ENCODE measurements at places on chromosomes 6 and 20.

- DNase-seq = no peak
Observed at GRCh38 chr20:821046-821730, 12.3 kb upstream of the FAM110A start.

GRCh38 chr6:40383348-40384115 lies 203.6 kb downstream of the LRFN2 start:
- no peak for DNase-seq

GRCh38 chr6:67933278-67933677 lies 701.8 kb upstream of the ADGRB3 start:
- DNase-seq = peak; percentile 1

DNA sequence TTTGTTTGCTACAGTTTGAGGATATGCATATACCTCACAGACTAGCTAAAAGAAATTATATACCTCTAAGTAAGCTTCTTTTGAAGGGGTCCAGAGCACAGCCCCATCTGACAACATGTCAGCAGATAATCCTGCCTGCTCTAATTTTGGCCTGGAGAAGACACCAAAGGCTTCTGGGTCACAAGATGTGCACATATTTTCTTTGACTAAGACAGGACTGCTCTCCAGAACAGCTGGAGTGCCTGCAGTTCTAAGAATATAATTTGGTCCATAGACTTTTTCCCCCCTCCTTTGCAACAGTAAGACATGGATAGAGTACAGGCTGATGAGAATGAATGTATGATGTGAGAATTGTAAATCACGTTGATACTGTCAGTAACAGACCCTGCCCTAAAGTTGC lies 107.9 kb upstream of the KCNK16 start:
- DNase-seq = no peak

DNA sequence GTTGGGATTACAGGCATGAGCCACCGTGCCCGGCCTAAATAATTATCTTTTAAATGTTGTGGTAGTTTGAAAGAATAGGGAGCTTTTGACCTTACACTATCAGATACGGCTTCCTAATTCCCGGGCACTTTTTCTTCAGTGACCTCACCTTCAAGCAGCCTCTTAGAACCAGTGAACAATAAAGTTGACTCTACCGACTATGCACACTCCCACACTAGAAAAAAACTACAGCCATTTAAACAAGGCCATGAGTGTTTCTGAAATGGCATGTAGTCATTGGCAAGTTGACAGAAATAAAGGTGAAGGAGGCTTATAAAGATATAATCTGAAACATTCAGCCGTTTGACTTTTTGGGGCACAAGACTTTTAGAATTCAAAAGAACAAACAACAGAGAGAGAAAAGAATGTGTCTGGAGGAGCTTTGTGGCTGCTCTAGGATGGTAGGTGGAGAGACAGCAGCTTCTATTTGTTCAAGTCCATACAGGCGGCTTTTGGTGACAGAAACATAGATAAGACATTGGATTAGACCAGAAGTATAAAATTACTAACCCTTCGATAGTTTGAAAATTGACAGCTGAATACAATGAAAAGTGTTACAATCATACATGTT lies 75.2 kb downstream of the GJA1 start:
- DNase-seq = peak; percentile 20

DNA sequence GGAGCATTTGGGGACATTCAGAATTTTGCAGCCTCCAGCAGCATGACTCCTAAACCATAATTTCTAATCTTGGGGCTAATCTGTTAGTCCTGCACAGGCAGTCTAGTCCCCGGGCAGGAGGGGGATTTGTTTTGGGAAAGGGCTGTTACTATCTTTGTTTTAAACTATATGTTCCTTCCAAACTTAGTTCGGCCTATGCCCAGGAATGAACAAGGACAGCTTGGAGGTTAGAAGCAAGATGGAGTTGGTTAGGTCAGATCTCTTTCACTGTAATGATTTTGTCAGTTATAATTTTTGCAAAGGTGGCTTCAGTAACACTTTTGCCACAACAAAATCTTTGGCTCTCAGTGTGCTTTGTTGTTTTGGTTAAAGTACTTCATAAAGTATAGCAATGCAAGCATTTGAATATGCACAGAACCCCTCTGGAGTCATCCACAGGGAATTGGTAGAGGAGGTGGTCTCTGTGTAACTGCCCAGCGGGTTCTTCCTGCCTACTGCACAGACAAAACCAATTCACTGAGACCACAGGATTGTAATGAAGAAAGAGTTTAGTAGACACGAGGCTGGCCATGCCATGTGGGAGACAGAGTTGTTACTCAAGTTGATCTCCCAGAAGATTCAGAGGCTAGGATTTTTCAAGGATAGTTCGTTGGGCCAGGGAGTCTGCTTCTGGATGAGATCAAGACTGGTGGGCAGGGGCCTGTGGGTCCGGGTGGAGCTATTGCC lies 224.1 kb upstream of the MYLIP start:
- DNase-seq = no peak

- DNase-seq = no peak
Observed at GRCh38 chr6:121627761-121628160, 192.3 kb downstream of the GJA1 start.

- no peak for DNase-seq
Observed at GRCh38 chr6:36319436-36319762, 17.3 kb downstream of the BNIP5 start.

DNA sequence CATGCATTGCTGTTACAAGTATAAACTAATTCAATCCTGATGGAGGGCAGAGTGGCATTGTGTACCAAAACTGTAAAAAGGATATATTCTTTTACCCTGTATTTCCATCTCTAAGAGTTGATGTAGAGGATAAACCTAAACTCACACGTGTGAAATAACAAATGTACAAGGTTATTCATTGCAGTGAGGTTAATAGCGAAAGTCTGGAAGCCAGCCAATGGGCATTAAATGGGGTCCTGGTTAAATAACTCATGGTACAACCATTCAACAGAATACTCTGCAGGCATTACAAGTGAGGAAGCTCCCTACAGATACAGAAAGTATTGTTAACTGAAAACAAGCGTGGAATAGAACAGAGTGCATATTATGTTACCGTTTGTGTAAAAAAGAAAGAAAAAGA lies 56.9 kb downstream of the BCAS1 start:
- no peak for DNase-seq

DNA sequence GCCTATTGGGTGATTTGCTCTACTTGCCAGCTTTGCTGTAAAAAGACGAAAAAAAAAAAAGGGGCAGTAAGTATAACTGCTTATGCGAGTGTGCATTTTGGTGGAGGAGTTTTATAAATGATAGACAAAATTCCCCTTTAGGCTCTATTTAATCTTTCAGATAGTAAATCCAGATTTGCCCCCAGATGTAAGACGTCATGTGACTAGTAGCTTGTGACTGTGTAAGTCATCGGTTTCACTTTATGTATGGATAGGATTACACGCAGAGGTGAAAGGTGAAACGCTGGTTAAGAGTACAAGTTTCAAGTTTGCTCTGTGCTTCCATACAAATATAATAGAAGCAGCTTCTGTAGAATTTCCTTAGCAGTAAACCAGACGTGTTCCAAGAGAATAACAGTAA lies 7.9 kb downstream of the RAB32 start:
- no peak for DNase-seq

DNA sequence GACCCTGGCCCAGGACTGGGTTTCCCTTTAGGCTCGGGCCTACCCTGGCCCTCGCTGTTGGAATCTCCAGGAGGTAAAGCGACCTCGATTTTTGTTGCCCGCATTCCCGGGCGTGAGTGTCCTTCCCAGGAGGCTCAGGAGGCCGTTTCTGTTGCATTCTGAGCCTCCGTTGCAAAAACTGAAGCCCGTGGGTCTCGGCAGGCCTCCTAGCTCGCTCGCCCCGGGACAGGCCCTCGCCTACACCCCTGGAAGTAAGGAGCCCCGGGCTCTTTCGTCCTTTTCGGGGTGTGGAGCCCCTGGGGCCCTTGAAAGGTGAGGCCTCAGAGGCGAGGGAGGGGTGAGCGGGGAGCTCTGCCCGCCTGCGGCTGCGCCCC lies 2.3 kb downstream of the NR2E1 start:
- no peak for DNase-seq

DNA sequence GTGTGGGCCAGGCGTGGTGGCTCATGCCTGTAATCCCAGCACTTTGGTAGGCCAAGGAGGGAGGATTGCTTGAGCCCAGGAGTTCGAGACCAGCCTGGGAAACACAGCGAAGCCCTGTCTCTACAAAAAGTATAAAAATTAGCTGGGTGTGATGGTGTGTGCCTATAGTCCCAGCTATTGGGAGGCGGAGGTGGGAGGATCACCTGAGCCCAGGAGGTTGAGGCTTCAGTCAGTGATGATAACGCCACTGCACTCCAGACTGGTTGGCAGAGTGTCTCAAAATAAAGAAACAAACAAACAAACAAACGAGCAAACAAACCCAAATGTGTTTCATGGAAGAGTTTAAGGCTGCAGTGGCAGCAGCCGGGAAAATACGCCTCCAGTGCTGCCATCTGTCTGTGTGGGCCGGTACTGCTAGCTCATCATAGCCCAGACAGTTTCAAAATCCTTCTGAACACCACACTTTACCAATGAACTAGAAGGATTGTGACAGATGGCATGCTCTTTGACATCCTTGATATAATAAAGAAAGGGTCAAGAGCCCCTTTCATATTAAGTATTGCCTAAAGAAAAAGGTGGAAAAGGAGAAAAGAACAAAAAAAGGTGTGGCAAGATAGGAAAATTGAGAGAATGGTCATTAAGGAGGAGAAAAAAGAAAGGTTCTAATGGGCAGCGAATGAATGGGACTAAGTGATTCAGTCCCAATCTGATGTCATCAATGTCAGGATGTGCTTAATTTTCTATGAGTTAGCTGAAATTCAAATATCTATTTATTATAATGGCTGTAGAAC lies 298.6 kb downstream of the SYNE1 start:
- DNase-seq = peak; percentile 46

- peak; percentile 52 for DNase-seq
Observed at GRCh38 chr6:54267798-54268197, 40.4 kb upstream of the TINAG start.

Data from urothelium cell line (cell line).